BJ (cell line): ENCODE measurements at places on chromosomes 3 and 15.

GRCh38 chr15:88012233-88012632 lies 244.3 kb downstream of the NTRK3 start:
- DNase-seq = no peak

- DNase-seq = no peak
These were observed 455.5 kb downstream of the MAGI1 start for GRCh38 chr3:65583188-65583587.

DNA sequence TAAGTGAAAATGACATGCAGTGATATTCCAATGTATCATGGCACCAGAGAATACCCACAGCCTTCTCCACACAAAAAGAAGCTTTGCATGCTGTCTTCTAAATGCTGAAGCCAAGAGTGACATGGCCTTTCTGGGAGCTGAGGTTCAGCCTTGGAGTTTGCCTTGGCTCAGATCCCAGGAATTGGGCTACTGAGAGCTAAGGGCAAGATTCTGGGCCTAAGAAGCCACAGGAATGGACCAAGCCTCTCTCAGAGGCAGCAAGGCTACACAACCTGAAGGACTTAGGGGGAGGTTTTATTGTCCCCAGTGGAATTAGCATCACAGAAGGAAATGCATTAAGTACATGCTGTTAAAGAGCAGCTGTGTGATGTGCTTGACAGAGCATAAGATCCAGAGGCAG lies 1078.5 kb downstream of the TUSC7 start:
- peak; percentile 60 for DNase-seq

GRCh38 chr3:26091096-26091495 lies 301.2 kb downstream of the OXSM start:
- DNase-seq = no peak

DNA sequence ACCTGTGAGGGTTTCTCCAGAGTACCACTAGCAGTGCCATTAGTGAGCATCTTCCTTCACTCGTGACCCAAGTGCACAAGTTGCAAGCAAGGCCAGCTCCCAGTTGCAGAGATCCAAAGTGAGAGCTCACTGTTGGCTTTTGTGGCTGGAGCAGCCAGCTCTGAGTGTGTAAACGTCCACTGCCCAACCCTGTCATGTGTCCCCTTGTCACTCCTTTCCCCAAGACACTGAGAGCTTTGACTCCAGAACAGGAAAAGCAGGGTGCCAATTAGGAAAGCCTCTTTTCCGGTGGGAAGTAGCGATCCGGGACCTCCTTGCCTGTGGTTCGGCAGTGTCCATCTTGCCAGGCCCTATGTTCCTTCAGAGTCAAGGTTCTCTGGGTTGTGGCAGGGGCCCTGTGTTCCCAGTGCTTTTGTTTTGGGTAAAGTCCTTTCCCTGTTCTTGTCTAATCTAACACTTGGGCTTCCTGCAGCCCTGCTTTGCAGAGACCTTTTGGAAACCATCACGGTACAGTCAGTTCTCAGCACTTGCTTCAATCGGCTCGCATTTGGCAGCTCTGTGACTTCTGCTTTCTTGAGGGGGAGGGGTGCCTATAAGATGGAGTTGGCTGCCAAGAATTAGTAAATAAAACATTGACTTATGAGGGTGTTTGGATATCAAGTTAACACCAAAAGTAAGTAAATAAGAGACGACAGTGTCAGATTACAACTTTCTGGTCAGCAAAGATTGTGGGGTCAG lies 90.5 kb downstream of the DNASE1L3 start:
- DNase-seq = no peak

DNA sequence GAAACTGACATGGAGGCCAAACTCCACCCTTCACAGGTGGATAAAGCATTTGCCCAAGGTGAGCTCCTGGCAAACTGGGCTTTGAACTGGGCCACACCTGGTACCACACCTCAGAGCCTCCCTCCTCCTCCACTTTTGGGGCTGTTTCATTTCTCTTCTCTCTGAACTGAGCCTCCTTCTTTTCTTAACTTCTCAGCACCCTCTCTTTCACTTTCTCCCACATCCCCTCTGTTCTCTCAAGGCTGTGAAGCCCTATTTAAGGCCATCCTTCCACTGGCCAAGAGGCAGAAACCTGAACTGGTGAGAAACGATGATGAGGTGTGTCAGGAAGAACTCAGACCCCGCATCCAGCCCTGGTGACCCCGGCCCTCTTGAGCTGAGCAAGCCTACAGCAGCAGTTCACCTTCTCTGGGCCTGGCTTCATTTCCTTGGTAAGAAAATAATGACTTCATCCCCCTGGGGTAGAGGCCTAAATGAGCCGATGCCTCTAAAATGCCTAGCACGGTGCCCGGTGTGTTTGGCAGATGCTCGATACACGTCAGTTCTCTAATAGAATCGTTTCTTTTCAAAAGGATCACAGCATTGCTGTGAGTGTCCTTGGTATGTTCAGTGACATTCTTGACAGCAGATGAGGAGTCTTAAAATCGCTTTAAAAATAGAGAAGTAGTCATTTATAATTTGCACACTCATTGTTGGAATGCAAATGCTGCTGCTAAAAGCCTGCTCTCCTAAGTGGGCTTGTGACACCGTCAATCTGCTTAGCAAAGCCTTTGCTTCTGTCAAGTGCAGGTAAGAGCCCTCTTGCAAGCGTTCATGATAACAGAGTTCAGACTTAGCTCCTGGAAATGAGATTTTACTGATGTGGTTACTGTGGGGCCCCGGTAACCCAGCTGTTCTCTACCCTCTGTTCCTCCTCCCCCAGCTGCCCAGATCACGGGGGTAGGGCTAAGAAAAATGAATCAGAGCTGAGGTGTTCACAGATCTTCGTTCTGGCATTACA lies 97.7 kb upstream of the ATP2B2 start:
- no peak for DNase-seq

- DNase-seq = no peak
These were observed 84.2 kb upstream of the PIAS1 start for GRCh38 chr15:67969892-67970291.

DNA sequence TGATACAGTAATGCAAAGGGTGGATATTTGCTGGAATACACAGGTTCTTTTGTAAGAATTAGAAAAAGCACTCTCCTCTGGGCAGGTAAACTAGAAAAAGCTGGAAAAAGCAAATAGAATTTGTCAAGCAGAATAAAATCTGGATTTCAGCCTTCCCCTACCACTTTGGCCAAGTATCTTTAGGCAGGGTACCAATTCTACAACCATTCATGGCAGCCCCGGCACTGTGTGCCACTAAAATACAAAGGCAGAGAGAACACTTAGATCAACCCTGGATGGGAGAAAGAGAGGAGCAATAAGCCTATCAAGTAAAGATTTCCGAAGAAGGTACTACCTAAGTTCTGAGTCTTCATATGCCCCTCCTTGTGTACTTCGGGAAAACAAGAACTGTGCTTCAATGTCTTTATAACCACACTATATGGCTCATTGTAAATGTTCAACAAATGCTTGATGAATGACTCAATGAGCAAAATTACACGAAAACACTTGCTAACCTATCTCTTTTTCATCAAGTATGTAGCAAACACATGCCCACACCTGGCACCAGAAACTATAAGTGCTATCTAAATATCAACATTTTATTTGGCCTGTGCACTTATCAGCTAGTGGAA lies 20.8 kb downstream of the STAG1 start:
- DNase-seq = no peak

- DNase-seq = no peak
These were observed 476.5 kb upstream of the TPRG1 start for GRCh38 chr3:188695241-188695640.

GRCh38 chr3:83877910-83878309 lies 1080.9 kb upstream of the CADM2 start:
- no peak for DNase-seq

- DNase-seq = no peak
These were observed 5.5 kb upstream of the BUB1B start for GRCh38 chr15:40155270-40155910.

GRCh38 chr15:74311734-74312444 lies 55.6 kb downstream of the CYP11A1 start:
- DNase-seq = no peak

- DNase-seq = no peak
These were observed 9.0 kb upstream of the GNB4 start for GRCh38 chr3:179460260-179460659.

DNA sequence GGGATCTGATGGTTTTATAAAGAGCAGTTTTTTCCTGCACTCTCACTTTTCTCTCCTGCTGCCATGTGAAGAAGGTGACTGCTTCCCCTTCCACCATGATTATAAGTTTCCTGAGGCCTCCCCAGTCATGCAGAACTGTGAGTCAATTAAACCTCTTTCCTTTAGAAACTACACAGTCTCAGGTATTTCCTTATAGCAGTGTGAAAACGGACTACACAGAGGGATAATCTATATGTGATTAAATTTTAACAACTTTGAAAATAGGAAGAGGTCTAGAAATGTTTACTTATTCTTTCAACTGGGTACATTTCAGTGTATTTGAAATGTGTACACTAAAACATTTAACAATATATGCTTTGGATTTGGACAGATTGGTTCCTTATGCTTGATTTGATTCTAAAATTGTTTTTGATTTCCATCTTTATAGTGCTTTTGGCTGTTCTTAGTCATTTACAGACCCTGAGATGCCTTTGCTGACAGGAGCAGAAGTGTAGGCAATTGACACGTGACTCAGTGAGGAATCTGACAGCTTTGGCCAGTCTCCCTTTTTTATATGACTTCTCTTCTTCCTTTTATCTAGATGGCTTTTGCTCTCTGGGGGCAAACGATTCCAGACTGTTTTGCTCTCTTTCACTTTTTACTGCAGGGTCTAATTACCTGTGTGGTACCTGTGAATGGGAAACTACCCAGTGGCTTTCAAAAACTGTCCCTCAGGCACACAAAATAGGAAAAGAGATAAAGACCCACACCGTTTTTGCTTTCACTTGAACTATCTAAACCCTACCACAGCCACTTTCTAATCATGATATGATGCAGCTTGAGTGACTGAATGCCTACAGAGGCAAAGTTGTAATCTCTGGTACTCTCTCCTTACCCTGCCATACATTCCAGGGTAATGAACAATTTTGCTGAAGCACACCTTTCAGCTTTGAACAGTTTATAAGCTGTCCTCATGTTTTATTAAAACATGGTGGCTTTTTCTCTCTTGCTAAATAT lies 422.6 kb downstream of the ROBO1 start:
- no peak for DNase-seq

GRCh38 chr3:111210003-111210711 lies 138.5 kb downstream of the NECTIN3 start:
- DNase-seq = peak; percentile 87

DNA sequence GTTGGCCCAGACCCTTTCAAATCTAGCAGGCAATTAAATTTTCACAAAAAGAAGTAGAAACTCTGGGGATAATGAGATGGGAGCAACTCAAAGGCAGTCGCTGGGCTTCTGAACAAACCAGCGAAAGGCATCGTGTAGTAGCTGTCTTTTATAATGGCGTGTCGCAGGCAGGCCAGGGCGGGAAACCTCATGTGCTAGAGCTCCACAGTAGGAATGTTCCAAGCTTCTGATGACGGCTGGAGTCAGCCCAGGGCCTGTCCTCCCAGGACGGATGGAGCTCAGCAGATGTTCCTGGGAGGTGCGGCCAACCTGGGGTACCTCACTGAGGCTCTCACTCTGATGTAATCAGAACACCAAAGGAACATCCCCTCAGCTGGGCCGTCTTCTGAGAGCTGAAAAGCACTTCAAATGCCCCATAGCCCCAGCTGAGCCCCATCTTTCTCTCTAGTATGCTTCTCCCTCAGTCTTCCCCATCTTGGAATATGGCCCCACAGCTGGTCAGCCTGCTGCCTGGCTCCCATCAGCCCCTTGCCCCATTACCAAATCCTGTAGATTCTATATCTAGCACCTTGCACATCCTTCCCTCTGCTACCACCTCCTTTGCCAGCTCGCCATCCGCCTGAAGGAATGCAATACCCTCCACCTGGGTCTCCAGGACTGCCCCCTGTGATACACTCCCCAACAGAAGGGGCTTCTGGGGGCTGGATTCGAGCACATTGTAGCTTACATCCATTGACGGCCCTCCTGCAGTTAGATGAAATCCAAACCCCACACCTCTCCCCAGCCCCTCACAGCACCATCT lies 54.9 kb upstream of the ATP2B2 start:
- no peak for DNase-seq

DNA sequence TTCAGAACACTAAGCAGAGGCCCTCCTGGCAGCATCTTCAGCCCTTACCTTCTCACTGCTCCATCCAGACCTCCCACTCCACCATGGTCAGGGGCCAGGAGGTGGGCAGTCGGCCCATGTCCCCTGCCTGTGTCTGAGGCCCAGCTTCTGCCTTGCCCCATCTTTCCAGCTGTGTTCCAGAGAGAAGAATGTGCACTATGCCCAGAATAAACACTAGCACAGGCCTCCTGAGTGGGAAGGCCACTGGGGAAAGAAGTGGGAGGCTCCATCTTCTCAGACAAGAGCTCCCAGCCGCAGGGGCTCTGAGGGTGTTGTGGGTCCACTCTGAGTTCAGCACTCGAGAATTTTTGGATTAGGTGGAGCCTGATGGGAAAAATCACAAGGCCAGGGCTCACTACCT lies 44.5 kb downstream of the ADCY5 start:
- no peak for DNase-seq

DNA sequence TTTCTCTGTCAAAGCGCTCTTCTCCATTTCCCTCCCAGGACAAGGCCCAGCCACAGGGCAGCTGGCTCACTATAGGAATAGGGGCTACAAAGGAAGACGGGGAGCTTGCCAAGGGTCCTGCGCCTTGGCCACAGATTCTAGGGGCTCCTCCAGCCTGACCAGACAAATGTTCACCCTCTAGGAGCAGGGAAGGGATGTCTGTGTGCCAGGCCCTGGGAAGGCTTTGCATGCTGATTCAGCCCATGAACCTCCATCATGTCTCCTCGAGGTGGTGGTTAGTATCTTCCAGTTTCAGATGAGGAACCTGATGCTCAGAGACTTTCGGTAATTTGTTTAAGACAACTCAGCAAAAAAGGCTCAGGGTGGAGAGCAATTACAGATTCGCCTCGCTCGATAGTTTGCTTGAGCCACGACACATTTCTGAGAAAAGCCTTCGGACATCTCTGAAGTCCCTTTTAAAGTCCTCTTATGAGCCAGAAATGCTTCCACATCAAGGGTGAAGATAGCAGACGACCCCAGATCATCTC lies 110.0 kb downstream of the XXYLT1 start:
- no peak for DNase-seq

DNA sequence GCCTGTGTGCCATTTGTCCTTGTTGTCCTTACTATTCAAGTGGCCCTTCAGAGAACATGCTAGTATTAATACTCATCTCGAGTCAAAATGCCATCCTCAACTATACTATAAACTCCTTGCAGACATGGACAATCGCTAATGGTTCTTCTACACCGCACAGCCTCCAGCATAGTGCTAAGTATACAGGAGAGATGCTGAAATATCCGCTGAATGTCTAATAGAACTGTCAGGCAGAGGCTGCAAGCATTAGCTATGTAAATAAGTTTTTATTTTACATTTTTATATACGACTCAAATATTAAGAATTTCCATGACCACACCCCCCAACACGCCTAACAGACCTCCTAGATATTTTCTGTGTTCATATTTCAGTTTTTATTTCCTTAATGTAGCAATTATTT lies 39.4 kb downstream of the AAGAB start:
- DNase-seq = no peak

GRCh38 chr3:187188931-187189330 lies 8.4 kb upstream of the RTP1 start:
- no peak for DNase-seq
